ENCODE measurements at places on chromosomes 2 and 18.

DNA sequence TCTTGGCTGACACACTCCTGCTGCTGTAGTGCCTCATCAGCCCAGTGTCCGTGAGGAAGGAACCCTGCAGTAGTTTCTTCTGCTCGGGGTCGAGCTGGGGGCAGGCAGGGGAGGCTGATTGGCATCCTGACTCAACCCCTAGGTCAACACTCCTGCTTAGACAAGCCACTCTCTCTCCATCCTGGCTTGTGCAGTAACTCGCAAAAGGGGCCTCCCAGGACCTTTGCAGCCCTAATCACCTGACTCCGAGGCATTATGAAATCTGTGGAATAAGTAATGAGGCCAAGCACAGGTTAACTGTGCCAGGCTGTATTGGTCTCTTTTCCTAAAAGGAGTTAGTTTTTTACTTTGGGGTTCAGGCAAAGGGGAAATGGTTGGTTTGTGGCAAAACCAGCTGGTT lies 92.4 kb upstream of the ACAA2 start:
- no peak for DNase-seq

DNA sequence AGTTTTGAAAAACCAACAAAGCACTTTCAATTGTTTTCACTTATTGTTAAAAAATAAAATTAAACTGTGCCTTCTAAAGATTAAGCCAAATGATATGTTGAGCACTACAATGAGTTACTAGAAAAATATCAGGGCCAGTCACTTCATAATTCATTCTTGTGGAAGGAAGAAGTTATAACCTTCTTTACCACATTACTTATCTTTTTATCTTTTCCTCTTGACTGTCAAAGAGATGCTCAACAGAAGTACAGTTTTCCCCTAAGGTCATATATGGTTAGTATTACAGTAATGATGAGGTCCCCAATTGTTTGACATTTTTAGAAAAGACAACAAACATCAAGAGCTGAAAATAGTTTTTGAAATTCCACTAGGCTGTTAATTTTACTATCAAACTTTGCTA lies 9.4 kb downstream of the PELI1 start:
- no peak for DNase-seq

DNA sequence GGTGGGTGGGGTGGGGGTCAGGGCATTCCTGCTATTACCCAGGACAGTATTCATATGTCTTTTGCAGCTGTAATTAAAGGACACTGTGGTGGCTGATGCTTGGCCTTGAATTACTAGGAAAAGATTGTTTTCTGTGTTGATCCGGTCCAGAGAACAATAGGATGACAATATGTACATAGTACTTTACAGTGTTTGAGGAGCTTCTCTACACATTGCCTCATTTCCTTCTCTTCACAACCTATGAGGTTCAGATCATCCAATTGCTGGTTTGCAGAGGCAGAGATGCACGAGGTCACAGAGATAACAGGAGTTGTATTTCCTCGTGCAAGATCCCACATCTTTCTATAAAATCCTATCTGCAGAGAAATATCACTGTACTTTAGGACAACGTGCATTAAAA lies 119.5 kb downstream of the LIPG start:
- DNase-seq, result no peak

DNA sequence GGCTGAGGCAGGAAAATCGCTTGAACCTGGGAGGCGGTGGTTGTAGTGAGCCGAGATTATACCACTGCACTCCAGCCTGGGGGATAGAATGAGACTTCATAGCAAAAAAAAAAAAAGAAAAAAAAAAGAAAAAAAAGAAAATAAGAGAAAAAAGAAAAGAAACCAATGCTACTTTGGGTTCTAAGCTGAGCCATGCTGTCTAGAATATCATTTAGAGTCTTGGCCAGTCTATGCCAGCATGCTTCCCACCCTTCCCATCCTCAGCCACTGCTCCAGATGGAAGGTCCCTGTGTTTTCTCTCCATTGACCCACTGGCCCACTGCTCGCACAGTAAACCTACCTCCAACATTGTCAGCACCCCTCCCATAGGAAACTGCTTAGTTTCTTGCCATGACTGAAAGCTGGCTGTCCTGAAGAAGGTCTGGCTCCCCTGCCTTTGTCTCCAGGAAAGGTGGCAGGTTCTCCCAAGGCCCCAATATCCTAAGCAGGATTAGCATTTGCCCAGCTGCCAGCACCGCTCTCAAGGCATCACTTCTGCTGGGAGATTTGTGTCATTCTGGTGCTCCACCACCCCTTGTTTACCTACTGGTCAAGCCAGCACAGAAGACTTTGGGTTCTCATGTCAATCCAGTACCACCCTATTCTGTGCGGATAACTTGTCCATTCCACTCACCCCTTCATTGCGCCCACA lies 47.3 kb upstream of the PAPOLG start:
- DNase-seq, result no peak

DNA sequence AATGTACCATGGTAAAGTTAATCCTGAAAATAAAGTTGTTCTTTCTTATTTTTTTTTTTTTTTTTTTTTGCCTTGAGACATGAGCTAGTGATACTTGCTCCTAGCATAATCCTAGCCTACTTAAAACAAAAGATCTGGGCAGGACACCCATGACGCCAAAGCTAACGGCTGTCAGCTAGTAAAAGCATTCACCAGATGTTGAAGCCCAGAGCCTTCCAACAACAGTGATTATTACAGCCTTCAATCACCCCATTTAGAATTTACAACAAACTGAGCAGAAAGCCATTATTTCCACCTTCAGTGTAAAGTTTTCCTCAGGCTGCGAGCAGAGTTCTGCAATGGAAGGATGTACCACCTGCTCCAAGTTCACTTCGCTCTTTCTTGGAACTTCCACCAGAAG lies 259.5 kb downstream of the SP3 start:
- DNase-seq, result no peak

GRCh38 chr2:216888081-216888480 lies 28.2 kb upstream of the TNP1 start:
- no peak for DNase-seq

GRCh38 chr2:66431846-66432587 lies 2.9 kb upstream of the MEIS1 start:
- DNase-seq, result peak; percentile 21

DNA sequence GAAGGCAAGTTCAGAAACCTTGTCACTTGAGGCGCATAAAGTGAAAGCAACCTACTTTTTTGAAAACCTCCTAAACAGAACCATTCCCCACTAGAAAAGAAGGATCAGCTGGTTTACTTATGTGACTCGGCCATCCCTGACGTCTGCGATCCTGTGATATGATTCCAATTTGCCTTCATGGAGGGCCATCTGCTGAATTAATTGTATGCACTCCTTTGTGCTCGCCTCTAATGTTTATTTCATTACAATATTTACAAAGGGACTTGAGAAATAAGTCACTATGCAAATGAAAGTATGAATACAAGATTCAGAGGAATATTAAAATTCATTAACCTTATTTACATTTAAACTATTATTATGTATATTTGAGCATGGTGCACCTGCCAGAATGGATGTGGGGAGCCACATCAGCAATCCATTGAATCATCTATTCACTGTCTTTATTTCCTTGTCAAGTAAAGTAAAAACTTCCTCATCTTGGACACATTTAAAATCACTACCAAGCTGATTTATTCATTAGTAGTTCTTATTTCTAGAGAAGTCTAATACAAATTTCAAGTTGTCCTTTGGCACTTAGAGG lies 96.5 kb downstream of the RBM43 start:
- DNase-seq, result no peak

GRCh38 chr2:77999376-77999775 lies 477.2 kb upstream of the LRRTM4 start:
- DNase-seq, result no peak

DNA sequence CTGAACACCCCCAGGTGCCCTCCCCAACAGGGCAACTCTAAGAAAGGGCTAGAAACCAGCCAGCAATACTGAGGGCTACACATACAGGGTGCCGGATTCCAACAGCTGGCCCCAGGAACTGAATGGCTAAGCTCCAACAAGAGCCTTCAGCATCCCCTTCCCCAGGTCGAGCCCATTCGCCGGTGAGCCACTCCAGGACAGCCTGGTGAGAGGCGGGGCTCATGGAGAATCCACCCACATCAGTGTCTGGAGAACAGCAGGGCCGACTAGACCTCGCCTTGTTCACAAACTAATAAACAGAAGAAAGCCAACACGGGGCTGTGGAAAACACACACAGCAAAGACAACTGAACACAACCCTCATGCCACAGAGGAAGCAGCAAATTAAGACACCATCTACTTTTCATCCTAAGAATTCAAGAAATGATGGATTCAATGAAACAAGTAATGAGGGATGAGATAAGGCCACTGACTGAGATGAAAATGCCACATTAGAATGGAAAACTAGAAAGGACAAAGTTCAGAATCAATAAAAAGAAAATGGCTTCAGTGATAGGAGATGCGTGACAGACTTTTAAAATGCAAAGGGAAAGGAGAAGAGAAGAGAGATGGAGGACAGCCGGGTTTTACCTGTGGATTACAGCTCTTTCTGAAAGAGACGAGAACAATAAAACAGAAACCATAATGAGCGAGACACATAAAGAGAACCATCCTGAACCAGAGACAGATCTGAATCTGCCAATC lies 8.2 kb downstream of the PER2 start:
- no peak for DNase-seq

DNA sequence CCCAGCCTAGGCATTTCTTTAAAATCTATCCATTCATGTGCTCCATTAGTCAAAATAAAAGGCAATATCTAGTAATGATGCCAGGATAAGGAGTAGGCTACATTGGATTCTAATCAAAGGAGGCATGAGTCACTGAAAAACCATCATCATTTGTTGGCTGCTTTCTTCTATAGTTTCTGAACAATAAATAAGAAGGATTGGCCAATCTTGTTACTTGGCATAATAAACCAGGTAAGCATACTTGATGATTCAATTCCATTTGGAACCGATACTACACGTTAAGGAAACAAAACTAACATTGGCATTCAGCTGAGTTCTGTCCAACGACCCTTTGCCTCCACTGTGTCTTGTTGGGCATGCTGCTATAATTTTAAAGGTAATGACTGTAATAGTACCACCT lies 27.2 kb downstream of the ATP8B1 start:
- DNase-seq, result no peak

DNA sequence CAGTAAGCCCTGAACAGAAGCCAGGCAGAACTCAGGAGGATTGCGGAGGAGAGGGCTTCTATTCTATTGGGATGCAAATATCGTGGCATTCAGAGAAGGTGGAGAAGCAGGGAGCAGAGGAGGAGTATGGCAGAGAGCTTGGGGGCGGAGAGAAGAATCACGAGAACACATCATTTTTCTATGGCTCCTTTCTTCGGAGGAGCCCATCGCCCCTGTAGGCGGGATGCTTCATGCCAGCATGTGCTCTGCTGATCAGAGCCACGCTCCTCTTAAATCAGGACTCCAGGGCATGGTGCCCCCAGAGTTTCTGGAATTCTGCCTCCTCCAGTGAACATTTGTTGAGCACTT lies 71.1 kb downstream of the CIB4 start:
- DNase-seq, result no peak

DNA sequence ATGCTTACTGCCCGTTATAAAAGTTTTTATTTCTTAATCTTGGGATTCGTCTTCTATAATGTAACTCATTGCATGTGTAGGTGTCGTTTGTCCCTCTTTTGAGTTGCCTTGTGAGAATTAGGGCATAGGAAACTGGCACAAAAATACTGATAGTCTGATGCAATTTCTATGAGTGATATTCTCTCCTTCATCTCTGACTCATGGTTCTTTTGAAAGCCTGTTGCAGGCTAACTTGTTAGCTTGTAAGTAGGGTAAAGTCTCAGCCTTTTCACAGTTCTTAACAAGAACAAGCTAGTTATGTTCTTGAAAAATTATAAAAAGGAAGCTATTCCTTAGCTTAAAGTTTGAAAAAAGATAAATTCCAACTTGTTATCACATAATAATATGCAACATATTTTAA lies 1085.4 kb upstream of the NRXN1 start:
- DNase-seq, result no peak

DNA sequence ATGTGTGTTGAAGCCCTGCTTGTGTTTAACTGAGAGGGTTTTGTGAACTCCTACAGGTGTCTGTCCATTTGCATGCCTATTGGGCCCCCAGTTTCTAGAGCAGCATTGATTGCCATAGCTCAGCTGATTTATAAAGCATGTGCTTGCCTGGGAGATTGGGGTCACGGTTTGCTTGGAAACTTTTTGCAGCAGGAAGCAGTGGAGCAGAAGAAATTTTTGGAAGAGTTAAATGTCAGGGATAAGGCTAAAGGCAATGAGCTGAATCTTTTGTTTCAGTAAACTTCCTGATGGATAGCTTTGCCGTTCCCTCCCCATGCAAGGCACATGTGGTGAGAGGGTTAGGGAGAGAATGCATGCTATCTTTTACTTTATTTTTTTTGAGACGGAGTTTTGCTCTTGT lies 102.2 kb downstream of the PTPRM start:
- DNase-seq, result no peak

DNA sequence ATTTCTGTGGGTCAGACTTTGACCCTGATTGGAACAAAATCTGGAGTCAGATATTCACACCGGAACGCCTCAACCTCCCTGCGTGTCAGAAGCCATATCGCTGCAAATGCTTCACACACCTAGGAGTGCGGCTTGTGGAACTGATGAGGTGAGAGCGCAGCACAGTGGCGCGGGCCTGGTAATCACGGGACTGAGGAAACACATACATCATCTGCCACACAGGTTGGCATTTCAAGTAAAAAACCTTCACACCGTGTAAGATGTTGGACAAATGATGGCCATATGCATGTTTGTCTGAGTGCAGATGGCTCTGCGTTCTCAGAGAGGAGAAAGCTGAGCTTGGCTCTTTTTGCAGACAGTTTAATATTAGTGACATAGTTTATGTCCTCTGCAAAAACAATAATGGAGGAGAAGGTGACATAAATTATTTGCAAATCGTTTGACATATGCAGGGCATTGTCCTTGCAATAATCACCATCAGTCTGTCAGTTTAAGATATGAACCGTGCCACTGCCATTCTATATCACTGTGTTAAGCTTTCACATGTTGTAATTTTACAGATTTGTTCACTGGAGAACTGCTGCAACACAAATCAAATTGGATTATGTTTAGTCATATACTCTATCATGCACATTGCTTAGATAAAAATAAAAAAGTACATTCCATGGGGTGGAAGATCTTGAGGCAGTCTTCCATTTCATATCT lies 101.4 kb downstream of the MTX2 start:
- no peak for DNase-seq

- no peak for DNase-seq
These were observed 195.7 kb upstream of the GALNT5 start for GRCh38 chr2:157061799-157062198.

DNA sequence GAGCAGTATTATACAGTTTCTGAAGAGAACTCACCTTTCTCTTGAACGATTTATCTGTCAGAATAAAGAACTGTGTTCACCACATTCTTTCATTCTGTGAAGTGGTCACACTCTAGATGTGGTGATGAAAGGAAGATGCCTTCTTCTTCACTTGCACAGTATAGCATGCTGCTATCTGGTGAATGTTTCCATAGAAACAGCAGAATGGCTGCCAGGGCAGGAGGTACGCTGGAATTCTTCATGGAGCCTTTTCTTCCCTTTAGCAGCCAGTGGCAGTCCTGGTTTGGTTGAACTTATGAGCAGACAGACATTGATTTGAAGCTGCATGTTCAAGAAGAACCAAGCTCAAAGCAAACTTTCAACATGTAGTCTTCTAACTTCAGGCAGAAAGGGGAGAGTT lies 1157.9 kb upstream of the LRRTM1 start:
- no peak for DNase-seq

Data from urothelium cell line (cell line).